ENCODE measurements at places on chromosomes 2 and 18. TPM values are rescaled to one million over a fixed set of nuclear protein-coding genes. Genes with fewer than 3 reads are reported as not detected.

- no peak for DNase-seq
These were observed 98.6 kb downstream of the GALNT1 start for GRCh38 chr18:35680139-35680551.

DNA sequence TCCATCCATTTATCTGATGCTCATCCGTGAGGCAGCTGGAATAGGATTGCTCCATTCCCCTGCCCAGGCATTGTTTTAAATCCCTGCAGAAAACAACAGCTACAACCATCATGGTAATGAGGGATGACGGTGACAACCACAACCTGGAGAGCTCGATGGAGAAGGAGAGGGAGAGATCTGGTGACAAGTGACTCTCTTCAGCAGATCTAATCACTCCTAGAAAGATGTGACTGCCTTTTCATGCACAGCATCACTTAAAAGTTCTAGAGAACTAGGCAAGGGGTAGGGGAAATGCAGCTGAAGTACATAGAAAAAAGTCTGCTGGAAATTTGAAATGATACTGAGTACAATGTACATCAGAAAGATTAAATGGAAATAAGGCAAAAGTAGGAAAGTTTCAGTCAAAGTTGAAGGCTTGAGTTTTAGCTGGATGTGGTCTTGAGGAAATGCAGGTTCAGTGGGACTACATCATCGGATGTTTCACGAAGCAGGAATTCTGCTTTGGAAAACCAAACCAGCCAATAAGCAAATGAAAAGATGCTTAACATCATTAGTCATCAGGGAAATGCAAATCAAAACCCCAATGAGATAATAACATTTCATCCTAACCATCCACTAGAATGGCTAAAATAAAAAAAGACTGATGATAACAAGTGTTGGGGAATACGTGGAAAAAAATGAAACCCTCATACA, 6.8 kb upstream of the ARHGAP25 start:
- DNase-seq = peak; percentile 9

DNA sequence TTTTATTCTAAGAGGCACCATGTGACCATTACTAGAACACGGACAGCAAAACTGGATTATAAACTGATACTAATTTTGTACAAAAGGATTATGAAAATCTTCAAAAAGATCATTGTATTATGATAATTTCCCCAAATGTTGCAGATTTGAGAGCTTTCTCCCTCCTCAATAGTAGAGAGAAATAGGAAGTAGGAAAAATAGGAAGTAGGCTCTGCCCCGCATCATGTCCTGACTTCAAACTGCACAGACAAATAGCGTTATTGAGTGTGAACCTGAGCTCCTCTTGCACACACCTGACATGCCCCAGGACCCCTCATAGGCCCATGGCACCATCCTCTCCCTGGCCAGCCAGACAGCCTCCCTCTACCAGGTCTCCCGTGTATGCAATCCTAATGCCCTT, 25.4 kb downstream of the CHRNA1 start:
- no peak for DNase-seq

GRCh38 chr18:23279931-23280330, 144.6 kb downstream of the CABLES1 start:
- DNase-seq = no peak

- DNase-seq = peak; percentile 88
These were observed 163.5 kb downstream of the GLI2 start for GRCh38 chr2:120898961-120899750.

GRCh38 chr18:61752973-61753372, 139.8 kb downstream of the RNF152 start:
- no peak for DNase-seq

DNA sequence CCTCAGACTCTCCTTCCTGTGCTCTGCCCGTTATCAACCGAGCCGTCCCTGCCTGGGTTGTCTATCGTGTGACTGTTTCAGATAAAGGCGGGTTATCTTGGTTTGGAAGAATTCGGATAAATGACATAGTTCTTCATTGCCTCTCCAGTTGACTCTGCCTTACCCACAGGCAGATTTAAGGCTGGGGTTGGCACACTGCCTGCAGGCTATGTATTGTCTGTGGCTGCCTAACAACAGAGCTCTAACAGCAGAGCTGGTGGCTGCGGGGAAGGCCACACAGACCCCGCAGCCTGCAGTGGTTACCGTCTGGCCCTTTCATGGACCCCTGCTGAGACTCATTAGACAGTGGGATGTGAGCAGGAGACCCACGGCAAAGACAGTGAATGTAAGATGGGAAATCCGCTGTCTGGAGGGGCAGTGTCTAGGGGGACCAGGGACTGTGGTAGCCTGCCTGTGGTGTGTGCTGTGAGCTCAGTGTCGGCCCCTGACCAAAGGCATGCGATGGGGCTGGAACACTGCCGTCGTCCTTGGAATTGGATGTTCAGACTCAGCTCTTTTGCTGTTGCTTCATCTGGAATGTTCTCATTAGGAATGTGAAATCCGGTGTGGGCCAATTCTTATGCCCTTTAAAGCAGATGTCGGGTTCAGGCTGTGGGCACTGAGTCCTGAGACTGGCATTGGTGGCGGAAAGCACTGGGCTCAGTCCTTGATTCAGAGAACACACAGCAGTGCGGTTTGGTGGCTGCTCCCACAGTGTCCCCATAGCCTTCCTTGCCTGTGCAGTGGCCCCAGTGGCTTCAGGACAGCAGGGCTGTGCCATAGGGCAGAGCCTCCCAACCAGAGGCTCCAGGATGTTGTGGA, 44.5 kb downstream of the SH3RF3 start:
- DNase-seq = peak; percentile 69

GRCh38 chr2:239731998-239732665, 293.0 kb downstream of the NDUFA10 start:
- DNase-seq = no peak

- DNase-seq = no peak
These were observed 348.4 kb upstream of the REG3G start for GRCh38 chr2:78676921-78677696.

DNA sequence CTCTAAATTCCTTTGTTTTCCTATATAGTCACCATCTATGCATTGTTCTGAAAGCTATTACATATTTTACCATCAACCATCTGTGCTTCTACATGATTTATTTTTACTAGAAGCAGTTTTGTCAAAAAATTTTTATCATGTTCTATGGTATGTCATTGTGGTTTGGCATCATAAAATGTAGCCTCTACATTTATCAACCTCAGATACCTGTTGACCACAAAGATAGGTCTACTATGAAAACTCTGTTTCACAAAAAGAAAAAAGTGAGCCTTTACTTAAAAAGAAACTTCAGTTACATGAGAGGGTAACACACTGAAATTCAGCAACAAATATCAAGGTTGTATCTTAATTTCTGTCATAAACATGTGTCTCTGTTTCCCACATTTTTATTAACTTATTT, 3.7 kb downstream of the BCL2 start:
- DNase-seq = no peak

DNA sequence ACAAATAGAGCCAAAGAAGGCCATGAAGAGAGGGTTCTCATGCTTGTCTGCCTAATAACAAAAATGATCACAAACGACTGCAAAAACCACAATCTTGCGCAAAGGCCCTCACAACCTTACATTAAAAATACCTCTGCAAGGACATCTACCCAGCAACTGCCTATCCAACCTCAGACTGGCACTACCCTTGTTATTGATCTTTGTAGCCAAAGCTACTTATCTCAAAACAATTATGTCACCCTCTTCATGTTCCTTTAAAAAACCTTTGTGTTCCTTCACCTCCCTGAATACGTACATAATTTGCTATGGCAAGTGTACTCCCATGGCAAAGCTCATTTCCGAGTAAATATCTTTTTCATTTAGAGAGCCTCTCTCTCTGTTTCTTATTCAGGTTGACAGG, 44.1 kb downstream of the TMEM163 start:
- DNase-seq = no peak

DNA sequence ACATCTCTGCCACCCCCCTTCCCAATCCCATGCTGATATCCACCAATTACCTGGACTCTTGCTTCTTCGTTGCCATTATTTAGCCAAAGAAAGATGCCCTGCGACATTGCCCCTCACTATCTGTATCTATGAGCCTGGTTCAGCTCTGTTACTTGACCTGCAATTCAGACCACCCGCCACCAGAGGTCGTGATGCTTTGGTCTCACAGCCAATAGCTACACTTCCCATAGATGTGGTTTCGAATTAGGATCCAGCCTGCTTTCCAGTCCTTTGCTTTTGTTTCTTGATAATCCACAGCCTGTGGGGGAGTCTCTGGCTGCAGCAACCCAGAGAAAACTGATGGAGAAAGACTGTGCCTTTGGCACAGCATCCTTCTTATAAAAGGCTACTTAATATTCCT, 239.4 kb downstream of the KLHL29 start:
- no peak for DNase-seq

Gene CNGA3
- polyA plus RNA-seq = 0.60 TPM

Gene IL36B
- polyA plus RNA-seq = not detected

Gene STARD6
- polyA plus RNA-seq = not detected

Gene IL1F10
- polyA plus RNA-seq = not detected

Gene PLGLB1
- 2.9 TPM for polyA plus RNA-seq

Gene XDH
- polyA plus RNA-seq = not detected

Gene CYP27A1
- polyA plus RNA-seq = 20.1 TPM
